ENCODE measurements at places on chromosomes 13 and 19.

DNA sequence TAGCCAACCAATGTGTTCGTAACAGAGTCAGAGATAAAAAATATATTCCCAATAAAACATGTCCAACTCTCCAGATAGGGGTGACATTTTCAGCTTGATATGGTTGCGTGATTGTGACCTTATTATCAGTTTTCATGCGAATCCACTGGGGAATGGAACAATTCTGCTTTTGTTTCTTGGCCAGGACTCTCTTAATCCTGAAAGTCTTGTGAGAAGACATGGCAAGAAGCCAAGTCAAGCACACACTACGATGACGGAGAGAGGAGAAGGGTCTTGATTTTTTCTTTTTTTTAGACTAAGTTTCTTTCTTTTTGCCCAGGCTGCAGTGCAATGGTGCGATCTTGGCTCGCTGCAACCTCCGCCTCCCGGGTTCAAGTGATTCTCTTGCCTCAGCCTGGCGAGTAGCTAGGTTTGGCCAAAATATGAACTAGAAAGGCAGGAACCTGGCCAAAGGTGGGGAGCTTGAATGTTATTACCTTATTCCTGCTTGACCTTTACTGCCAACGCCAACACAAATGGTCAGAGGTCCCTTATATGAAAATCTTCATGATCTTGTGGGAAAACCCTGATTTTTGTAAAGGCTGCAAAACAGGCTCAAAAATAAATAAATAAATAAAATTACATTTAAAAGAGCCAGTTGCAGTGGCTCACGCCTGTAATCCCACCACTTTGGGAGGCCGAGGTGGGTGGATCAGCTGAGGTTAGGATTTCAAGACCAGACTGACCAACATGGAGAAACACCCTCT lies 14.5 kb downstream of the ZNF816 start:
- DNase-seq, result no peak

DNA sequence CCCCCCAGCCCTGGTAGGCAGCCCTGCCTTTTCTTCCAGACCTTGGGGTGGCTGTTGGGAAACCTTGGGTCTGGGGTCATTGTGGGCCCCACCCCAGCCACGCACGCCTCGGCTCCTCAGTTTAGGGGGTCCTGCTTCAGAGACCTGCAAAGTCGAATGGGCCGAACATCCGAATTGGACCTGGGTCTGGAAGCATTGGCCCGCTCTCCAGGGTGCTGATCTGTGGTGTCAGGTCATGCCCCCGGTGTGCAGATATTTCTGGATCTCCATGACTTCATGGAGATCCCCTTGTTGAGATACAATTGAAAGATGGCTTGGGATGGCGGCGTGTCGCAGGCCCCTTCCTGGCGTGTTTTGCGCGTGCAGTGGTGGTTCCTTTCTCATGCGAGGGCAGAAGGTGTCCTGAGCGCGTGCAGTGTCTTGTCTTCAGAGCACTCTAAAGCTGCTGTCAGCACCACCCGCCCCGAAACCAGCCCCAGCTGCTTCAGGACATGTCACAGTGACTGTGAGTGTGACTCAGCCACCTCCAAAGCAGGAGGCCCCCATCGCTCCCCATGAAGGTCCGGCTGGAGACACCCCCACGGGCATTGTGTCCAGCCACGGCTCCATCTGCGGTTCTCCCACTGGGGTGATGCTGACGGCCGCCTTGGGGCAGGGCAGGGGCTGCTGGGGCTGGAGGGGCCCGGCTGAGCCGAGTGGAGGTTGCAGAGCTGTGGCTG lies 112.7 kb downstream of the KDM4B start:
- DNase-seq, result no peak

- DNase-seq, result no peak
Measured at GRCh38 chr13:111168107-111168506, 53.0 kb downstream of the ARHGEF7 start.

- DNase-seq, result no peak
Measured at GRCh38 chr19:42657556-42657955, 62.8 kb upstream of the CEACAM8 start.

GRCh38 chr13:23658929-23659541 lies 88.8 kb downstream of the TNFRSF19 start:
- DNase-seq, result no peak

GRCh38 chr13:61078976-61079770 lies 336.5 kb downstream of the PCDH20 start:
- no peak for DNase-seq

DNA sequence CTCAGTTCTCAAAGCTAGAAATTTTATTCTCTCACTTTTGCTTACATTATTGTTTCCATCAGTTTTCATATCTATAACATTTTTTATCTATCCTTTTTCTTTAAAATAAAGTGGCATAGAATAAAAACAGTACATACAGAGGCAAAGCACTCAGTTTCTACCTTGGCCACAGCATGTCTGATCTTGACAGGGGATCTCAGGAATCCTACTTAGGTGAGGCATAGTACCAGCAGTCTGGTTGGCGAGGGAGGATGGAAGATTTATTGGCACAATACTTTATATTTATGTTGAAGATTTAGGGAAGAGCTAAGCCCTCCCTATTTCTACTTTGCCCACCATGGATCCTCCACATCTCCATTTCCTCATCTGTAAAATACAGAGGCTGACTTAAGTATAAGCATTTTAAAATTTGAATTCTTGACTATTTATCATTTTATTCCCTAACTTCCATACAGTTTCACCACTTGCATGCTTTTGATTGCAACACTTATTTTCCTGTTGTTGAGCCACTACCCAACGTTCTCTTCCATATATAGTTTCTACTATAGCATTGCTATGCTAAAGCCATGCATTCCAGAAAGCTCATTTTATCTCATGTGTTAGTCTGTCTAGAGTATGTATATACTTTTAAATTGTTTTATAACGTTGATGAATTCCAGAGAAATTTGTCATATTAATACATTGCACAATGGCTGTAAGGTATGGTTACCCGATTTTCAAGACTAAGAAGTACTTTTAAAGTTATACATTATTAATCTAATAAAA lies 506.7 kb downstream of the KCTD12 start:
- no peak for DNase-seq
